ENCODE measurements at places on chromosomes 1 and 21.

GRCh38 chr21:42287193-42288083 is 27.8 kb downstream of the TFF3 start:
- DNase-seq = no peak

- no peak for DNase-seq
Measured at GRCh38 chr21:25326181-25326580, 281.1 kb downstream of the MRPL39 start.

DNA sequence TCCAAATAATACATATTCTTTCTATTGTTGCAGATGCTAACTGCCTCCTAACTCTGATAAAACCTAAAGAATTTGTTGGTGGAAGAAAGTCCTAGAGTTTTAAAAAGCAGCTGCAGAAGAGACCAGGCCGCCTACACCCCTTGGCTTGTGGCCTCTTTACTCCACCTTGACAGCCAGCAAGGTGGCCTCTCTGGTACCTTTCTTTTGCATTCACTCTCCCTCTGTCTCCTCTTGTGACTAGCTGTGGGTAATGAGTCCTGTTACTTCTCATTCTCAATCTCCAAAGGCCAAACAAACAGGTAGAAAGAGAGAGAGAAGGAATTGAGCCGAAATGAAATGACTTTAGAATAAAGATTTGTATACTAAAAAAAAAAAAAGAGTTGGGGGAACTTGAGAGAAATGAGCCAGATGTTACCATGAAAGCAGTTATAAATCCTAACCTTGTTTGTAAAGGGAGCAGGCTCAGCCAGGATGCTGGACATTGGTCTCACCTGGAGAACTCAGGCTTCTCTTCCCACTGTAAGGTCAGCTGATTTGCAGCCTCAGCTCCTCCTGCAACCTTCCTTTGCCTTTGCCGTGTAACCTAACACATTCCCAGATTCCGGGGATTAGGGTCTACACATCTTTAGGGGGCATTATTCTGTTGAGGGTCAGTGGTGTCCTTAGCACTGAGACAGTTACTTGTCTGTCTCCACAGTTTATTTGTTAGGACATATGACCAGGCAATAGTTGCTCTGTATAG is 164.1 kb upstream of the IRF2BP2 start:
- no peak for DNase-seq

DNA sequence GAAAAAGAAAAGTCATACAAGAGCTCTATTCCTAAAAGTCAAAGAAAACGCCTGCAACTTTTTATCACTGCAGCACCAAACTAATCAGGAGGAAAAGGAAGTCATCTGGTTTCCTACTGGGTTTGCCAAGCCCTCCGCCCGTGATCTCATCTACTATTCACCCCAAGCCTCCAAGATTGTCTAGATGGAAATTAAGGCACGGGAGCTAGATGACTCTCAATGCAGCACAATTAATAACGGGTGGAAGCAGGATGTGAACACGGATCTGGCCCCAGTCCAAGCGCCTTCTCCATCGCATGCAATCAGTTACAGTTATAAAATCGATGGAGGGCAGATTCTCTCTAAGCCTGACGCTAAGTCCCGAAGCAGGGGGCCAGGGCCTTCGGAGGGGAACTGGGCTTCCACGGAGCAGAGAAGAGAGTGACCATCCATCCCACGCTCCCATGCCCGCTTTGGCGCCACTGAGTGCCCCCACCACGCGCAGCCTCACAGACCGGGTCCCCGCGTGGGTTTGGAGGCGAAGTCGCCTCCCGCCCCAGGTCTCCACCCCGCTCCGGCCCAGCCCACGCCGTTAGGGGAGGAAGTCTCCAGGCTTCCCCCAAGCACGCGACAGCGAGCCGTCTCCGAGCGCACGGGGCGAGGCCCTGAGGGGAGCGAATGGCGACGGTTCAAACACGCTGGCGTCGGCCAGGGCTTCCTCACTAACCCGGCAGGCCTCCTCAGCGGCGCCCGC is 1.8 kb downstream of the HSF2BP start:
- DNase-seq = no peak

DNA sequence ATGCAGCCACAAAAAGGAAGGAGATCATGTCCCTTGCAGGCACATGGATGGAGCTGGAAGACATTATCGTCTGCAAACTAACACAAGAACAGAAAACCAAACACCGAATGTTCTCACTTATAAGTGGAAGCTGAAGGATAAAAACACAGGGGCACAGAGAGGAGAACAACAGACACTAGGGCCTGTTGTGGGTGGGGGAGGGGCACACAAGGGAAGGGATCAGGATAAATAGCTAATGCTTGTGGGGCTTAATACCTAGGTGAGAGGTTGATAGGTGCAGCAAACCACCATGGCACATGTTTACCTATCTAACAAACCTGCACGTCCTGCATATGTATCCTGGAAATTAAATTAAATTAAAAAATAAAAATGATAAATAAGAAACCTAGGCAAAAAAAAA is 969.9 kb downstream of the TTLL7 start:
- no peak for DNase-seq

- DNase-seq = no peak
Measured at GRCh38 chr1:168057921-168058320, 78.8 kb downstream of the GPR161 start.

DNA sequence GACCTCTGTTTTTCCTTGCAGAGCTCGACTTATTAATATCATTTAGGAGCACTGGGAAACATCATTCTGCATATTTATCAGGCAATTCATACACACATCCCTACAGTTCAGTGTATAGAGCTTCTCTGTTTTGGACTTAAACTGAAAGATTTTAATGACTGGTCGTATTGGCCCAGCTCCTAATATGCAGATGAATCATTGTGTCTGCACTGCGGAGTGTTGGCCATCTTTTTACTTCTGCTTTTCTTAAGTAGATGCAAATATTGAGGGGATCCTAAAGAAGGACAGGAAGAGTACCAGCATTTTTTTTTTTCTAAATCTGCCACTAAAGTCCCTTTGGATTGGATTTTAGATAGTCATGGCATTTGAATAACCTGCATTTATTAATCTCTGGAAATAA is 154.8 kb downstream of the BACH1 start:
- DNase-seq = no peak

DNA sequence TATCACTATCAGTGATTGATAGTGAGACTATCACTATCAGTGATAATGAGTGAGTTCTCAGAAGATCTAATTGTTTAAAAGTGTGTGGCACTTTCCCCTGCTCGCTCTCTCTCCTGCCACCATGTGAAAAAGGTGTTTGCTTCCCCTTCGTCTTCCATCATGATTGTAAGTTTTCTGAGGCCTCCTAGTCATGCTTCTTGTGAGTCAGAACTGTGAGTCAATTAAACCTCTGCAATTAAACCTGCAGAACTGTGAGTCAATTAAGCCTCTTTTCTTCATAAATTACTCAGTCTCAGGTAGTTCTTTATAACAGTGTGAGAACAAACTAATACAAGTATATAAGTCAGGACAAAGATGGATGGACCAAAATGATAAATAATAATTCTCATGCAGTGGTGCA is 7.0 kb upstream of the IL23R start:
- DNase-seq = no peak

DNA sequence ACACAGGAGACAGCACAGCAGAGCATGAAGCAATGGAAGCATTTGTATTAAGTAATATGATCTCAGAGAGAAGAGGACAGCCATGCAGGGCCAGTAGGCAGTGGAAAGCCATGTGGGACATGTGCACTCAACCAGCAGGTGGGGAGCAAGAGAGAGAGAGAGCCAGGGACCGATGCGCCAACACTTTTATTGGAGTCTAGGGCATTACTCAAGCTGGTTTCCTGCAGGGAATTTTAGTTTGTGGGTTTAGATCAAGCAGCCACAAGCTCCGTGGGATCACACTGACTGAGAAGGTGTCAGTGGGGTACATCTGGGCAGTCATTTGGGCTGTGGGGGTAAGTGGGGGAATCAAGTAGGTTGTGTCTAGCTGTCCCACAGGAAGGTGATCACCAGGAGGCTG is 137.1 kb downstream of the PCBP3 start:
- no peak for DNase-seq

DNA sequence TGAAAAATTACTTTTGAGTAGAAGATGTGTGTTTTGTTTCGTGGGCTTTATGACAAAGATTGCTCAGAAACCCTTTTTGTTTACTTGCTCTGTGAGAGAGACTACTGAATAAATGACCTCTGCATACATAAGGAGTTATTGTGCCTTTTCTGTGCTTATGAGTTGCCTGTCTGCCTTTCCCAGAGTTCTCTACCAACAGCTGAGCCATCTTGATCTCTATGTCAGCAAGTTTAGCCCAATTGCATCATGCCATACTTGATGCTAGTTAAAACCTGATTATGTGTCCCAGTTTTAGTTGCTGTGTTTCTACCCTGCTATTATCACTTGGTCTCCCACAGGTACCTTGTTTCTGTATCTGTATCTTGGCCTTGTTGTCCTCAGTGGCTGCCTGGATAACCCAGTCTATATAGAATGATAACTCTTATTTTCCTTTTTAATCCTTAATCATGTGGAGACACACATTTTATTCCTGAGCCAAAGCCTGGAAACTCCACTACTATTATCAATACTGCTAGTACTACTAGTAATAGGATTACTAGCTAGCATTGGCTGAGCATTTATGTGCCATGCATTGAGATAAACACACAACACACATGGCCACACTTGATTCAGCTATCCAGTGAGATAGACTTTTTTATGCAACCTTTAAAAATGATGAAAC is 28.7 kb upstream of the GNG12 start:
- DNase-seq = no peak

- no peak for DNase-seq
Measured at GRCh38 chr1:48645883-48646282, 130.8 kb downstream of the BEND5 start.

GRCh38 chr1:180762796-180763195 is 131.0 kb downstream of the XPR1 start:
- no peak for DNase-seq

DNA sequence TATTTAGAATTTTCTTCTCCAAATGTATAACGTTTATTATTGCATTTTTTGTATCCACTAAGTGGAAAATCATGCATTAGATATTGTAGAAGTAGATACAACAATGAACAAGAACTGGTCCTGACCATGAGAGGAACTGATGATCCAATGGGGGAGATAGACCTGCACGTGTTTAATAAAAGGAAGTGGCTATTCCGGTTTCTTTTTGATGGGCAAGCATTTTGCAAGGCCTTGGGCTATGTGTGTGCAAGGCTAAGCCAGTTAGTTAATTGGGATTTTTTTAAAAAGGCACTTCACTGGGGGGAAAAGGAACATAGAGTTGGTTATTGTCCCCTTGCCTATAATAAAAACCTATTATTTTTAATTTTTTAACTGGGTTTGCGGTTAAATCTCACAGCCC is 961 bp upstream of the VCAM1 start:
- DNase-seq = no peak

- no peak for DNase-seq
Measured at GRCh38 chr1:40381268-40382107, 8.0 kb downstream of the SMAP2 start.

- no peak for DNase-seq
Measured at GRCh38 chr1:18178111-18178510, 70.5 kb downstream of the IGSF21 start.

DNA sequence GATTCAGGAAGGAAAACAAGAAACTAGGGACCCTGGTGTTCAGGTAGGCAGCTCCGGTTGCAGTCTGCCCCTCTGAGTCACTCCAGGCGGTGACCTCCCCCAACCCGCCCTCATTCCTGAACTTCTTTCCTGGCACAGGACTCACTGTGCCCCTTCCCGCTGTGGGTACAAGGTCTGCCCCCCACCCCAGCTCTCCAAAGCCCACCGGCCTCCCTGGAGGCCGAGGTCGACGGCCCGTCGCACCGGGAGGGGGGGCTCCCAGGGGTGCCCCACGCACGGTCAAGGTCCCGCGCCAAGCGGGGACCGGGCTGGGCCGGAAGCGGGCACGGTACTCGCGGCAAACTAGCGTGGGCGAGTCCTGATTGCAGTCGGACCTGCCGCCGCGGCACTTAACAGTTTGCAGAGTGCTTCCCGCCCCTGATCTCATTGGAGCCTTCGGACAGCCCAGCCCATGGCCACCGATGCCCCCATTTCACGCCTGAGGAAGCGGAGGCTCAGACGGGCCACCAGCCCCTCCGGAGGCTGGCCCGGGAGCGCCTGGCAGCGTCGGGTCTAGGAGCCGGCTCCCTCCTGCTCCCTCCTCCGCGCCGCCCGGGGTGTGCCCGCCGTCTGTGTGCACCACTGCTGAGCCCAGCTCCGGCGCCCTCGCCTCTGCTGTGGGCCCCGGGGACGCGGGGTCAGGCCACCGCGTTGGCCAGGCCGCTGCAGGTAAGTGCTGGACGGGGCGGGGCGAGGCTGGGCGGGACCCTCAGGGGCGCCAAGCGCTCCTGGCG is at the start of gene GJB3:
Gene GJB3 (plus strand): TSS at position 144 of the 773 bp plus-strand sequence. CDS start 3,549 bp downstream, outside the sequence.
- DNase-seq = no peak

DNA sequence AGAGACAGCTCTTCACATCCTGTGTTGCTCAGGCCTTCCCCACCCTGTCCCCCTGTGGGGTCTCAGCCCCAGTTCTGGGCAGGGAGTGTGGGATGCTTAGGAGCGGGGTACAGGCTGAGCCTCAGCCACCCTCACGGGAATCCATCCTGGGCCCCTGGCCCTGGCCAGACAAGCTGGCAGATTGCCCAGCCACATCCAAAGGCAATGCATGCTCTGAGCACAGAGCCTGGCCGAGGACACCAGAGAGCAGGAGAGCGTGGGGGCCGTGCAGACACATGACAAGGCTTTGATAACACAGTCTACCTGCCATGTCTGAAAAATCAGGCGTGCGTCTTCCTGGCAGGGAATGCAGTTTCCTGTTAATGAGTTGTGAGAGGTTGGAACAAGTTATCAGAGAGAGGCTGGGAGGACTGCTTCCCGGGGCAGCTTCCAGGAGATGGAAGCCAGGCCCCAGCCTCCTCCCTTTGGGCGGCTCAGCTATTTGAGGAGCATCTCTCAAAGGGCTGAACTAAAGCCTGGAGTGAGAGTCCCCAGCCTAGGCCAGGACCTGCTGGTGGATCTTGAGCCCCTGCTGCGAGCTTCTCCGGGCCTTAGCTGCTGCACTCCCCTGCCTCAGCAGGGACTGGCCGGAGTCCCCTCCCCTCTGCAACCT is 72.2 kb upstream of the SELENON start:
- no peak for DNase-seq

DNA sequence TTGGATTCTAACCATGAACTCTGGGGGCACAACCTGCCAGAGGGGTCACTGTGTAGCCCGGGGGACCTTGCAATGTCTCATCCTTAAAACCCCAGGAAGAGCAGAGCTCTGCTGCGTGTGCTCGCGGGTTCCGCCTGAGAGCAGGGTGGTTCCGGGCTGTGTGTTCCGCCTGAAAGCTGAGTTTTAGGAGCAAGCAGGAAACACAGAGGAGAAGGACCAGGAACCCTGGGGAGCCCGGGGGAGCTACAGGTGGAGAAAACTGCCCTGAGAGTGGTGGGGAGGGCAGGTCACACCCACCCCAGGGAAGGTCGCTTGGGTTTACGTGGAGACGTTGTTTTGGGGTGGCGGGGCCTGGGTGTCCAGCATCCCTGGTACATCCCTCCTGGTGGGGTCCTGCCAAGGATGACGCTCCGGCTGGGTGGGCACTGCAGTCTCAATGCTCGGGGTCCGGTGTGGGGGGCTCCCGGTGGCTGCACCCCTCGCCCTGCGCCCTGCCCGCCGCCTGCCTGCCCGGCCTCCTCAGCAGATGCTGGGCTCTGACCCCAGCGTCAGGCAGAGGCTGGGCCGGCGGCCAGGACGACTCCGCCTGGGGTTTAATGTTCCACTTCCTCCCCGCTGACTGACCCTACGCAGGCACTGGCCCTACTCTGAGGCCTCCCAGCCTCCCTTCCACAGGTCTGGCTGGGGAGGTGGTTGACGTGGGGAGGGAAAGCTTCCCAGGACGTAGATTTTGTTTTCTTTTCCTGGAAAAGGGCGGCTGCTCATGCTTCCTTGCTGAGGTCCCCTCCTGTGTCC is 17.3 kb upstream of the C1orf159 start:
- DNase-seq = no peak

Measured in stimulated activated CD8-positive, alpha-beta memory T cell treated with anti-CD3 and anti-CD28 coated beads, Interleukin-2, amount 100 ng/mL, for 1 hour (primary cell).